ENCODE measurements at places on chromosomes 13 and 19. TPM values are rescaled to one million over a fixed set of nuclear protein-coding genes. Genes with fewer than 3 reads are reported as not detected.
A peak's percentile ranks its signal among the peaks of the same experiment; 100 is the strongest.

- DNase-seq = peak; percentile 95
- H3K27ac ChIP-seq = peak within 1 kb of the TSS; percentile 88
- peaks cover 29% of the 10 kb centered on the region for H3K36me3 ChIP-seq
These were observed at the start of gene ZNF606 for GRCh38 chr19:58002384-58003173. ZNF606 (minus strand) TSS chr19:58002820; CDS start chr19:58001319, 1,501 bp downstream.

GRCh38 chr13:97766749-97767148 is 186.7 kb upstream of the IPO5 start:
- H3K27ac ChIP-seq = no peak overlapping the region
- H3K4me1 ChIP-seq = no peaks in the 10 kb centered on the region
- no peak for DNase-seq
- no peaks in the 10 kb centered on the region for H3K27me3 ChIP-seq

- no peak overlapping the region for H3K4me3 ChIP-seq
- no peaks in the 10 kb centered on the region for H3K36me3 ChIP-seq
- no peaks in the 10 kb centered on the region for H3K4me1 ChIP-seq
These were observed 64.8 kb upstream of the ZNF536 start for GRCh38 chr19:30307191-30307974.

GRCh38 chr19:42693760-42694350 is 46.4 kb downstream of the PSG3 start:
- no peak overlapping the region for H3K4me3 ChIP-seq
- peaks cover 18% of the 10 kb centered on the region for H3K27me3 ChIP-seq
- DNase-seq = no peak
- no peaks in the 10 kb centered on the region for H3K4me1 ChIP-seq
- no peak overlapping the region for H3K27ac ChIP-seq

Gene KLF5
- total RNA-seq = 53.7 TPM

- no peaks in the 10 kb centered on the region for H3K36me3 ChIP-seq
- H3K4me3 ChIP-seq = no peak overlapping the region
- no peaks in the 10 kb centered on the region for H3K27me3 ChIP-seq
- H3K4me1 ChIP-seq = no peaks in the 10 kb centered on the region
These were observed 204.9 kb upstream of the MIR17HG start for GRCh38 chr13:91142572-91142971.

Gene FBN3
- total RNA-seq = 8.5 TPM

- no peaks in the 10 kb centered on the region for H3K4me1 ChIP-seq
- H3K27me3 ChIP-seq = no peaks in the 10 kb centered on the region
- H3K4me3 ChIP-seq = no peak overlapping the region
- no peaks in the 10 kb centered on the region for H3K36me3 ChIP-seq
These were observed 79.4 kb upstream of the NBEA start for GRCh38 chr13:34862716-34863115.

DNA sequence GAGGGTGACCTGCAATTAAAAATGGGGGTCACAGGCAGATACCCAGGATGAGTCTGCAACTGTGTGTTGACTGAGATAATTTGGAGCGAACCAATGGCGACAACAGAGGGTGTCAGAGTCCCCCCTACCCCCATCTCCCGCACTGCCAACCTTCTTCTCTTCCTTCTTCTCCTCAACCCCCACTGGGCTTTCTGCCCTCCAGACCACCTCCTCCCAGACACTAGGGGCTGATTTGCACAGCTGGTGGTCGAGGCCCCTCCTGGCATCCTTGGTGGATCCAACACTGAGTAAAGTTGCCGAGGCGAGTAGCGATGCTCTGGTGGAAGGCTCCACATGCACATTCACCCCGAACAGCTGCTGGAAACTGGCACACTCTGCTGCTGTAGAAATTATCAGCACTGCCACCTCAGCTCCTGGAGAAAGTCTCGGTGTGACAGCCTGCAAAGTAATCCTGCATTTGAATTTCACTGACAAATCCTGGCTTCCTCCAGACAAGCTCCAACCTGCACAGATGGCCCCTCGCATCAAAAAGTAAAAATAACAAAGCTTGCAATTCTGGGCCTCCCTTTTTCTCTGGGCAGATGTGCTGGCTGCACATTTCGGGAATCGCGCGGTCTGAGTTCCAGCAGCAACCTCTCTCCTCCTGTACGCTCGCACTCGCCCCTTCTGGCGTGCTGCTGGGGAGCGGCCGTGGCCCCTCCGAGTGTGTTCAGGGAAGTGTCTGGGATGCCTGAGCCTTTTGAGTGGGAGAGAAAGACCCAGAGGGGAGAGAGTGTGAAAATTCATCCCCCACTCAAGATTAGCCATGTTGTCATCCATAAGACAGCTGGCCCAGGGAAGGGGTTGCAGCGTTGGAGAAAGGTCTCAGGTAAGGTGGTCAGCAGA is 28.5 kb downstream of the CCNE1 start:
- DNase-seq = peak; percentile 53
- no peak overlapping the region for H3K27ac ChIP-seq
- no peaks in the 10 kb centered on the region for H3K36me3 ChIP-seq
- H3K4me3 ChIP-seq = no peak overlapping the region
- peaks cover 10% of the 10 kb centered on the region for H3K27me3 ChIP-seq

Gene SIRT6
- total RNA-seq = 20.3 TPM

GRCh38 chr13:76300688-76301087 is 585.5 kb downstream of the KCTD12 start:
- H3K4me3 ChIP-seq = no peak overlapping the region
- no peaks in the 10 kb centered on the region for H3K36me3 ChIP-seq
- H3K4me1 ChIP-seq = no peaks in the 10 kb centered on the region
- no peaks in the 10 kb centered on the region for H3K27me3 ChIP-seq
- DNase-seq = no peak

DNA sequence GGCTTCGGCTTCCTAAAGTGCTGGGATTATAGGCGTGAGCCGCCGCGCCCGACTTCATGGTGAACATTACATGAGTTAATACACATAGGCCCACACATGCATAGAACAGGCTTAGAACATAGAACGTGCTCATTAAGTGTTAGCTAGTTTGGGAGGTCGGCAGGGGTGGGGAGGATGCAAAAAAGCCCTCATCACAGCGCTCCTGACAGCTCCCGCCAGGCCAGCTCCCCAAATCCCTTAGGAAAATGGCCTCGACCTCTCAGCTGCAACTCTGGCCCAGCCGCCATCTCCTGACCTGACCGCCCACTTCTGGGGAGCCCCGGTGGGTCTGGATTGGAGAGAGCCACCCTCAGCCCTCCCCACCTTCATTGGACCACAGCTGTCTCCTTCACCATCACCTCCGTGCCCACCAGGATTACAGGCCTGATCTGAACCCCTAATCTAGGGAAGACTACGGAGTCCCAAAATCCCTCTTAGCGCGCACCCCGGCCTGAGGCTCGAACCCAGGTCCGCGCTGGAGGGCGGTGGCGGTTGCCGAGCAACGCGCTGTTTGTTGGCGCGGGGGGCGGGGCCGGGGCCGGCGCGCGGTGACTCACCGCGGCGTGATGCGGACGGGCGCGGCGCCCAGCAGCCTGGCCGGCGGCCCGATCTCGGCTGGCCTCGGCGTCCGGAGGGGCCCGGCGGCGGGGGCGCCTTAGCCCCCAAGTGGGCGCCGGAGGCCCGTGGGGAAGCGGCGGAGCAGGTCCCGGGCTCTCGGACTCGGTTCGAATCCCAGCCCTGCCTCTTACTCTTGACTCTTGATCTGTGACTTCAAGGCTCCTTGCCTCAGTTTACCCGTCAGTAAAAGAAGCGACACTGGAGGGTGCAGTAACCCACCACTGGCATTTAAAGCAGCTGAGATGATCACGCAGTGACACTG is 26.7 kb upstream of the NANOS3 start:
- peak overlapping the region; percentile 100 for H3K27ac ChIP-seq
- H3K4me1 ChIP-seq = peaks cover 52% of the 10 kb centered on the region
- no peaks in the 10 kb centered on the region for H3K27me3 ChIP-seq
- H3K36me3 ChIP-seq = no peaks in the 10 kb centered on the region

GRCh38 chr19:17762505-17763229 is 11.4 kb downstream of the FCHO1 start:
- H3K27me3 ChIP-seq = no peaks in the 10 kb centered on the region
- no peak overlapping the region for H3K4me3 ChIP-seq
- H3K27ac ChIP-seq = no peak overlapping the region
- H3K36me3 ChIP-seq = no peaks in the 10 kb centered on the region
- H3K4me1 ChIP-seq = peaks cover 8% of the 10 kb centered on the region

- H3K27ac ChIP-seq = no peak overlapping the region
- no peaks in the 10 kb centered on the region for H3K4me1 ChIP-seq
- no peaks in the 10 kb centered on the region for H3K36me3 ChIP-seq
- H3K4me3 ChIP-seq = no peak overlapping the region
- no peak for DNase-seq
- peaks cover 6% of the 10 kb centered on the region for H3K27me3 ChIP-seq
These were observed 129.7 kb downstream of the SLC7A1 start for GRCh38 chr13:29465741-29466293.

GRCh38 chr13:75760131-75761021 is 124.2 kb downstream of the LMO7 start:
- no peaks in the 10 kb centered on the region for H3K27me3 ChIP-seq
- peaks cover 7% of the 10 kb centered on the region for H3K4me1 ChIP-seq
- peak overlapping the region; percentile 50 for H3K4me3 ChIP-seq
- H3K27ac ChIP-seq = peak overlapping the region; percentile 90
- no peak for DNase-seq
- H3K36me3 ChIP-seq = no peaks in the 10 kb centered on the region

DNA sequence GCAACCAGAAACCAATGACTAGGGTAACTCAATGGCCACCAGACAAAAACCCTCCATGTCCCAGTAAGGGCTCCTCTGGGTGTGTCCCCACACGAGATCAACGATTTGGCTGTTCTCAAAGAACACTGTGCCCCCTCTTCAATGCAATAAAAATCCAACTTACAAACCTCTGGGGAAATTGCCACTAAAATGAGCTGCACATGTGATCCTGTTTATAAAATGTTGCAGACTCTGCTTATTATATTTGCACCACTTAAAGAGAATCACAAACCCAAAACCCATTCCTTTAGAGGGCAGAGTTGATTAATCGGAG is 80.5 kb downstream of the STK24 start:
- no peak for DNase-seq
- H3K4me1 ChIP-seq = peaks cover 40% of the 10 kb centered on the region
- no peak overlapping the region for H3K4me3 ChIP-seq
- peaks cover 5% of the 10 kb centered on the region for H3K36me3 ChIP-seq
- H3K27ac ChIP-seq = peak overlapping the region; percentile 69
- no peaks in the 10 kb centered on the region for H3K27me3 ChIP-seq

Gene KLK6
- not detected for total RNA-seq

Gene ZNF730
- 0.81 TPM for total RNA-seq

GRCh38 chr13:49844181-49844580 is 51.7 kb upstream of the KPNA3 start:
- no peak overlapping the region for H3K27ac ChIP-seq
- H3K4me3 ChIP-seq = no peak overlapping the region
- peaks cover 8% of the 10 kb centered on the region for H3K4me1 ChIP-seq

DNA sequence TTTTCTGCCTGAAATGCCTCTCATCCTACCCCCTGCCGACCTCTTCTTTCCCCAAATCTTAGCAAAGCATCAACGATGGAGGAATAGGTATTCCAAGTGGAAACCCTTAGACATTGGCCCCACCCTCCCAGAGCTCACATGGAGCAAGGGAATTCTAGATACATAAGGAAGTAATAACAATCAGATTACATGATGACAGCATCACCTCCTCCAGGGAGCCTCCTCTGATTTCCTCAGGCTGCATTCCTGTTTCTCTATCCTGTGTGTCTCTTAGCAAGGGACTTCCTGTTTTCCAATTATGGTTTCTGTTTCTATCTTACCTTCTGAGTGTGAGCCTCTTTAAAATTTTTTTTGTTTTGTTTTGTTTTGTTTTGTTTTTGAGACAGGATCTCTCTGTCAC is 246.6 kb downstream of the TSHZ3 start:
- H3K27me3 ChIP-seq = no peaks in the 10 kb centered on the region
- H3K36me3 ChIP-seq = no peaks in the 10 kb centered on the region
- H3K4me1 ChIP-seq = no peaks in the 10 kb centered on the region
- H3K27ac ChIP-seq = no peak overlapping the region
- H3K4me3 ChIP-seq = no peak overlapping the region
- no peak for DNase-seq

GRCh38 chr13:70923863-70924752 is 815.9 kb upstream of the KLHL1 start:
- no peak overlapping the region for H3K27ac ChIP-seq
- peak; percentile 51 for DNase-seq
- H3K27me3 ChIP-seq = no peaks in the 10 kb centered on the region
- H3K4me3 ChIP-seq = no peak overlapping the region
- H3K36me3 ChIP-seq = no peaks in the 10 kb centered on the region

DNA sequence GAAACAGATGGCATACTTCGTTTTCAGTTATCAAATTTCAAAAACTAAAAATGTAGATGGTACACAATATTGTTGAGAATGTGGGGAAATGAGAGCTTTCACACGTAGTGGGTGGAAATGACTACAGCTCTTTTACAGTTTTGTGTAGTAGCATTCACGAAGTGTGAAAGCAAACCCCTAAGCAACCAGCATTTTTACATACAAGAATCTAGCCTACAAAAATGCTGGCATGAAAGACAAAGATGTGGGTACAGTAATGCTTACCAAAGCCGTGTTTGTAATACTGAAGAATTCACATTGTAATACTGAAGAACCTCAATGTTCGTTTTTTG is 6.3 kb upstream of the ZNF283 start:
- DNase-seq = no peak
- H3K27me3 ChIP-seq = peaks cover 5% of the 10 kb centered on the region
- H3K27ac ChIP-seq = no peak overlapping the region
- H3K4me3 ChIP-seq = peak overlapping the region; percentile 48
- no peaks in the 10 kb centered on the region for H3K36me3 ChIP-seq

- no peak overlapping the region for H3K27ac ChIP-seq
- no peak for DNase-seq
- H3K27me3 ChIP-seq = no peaks in the 10 kb centered on the region
- peaks cover 5% of the 10 kb centered on the region for H3K4me1 ChIP-seq
These were observed 104.9 kb upstream of the ABCC4 start for GRCh38 chr13:95406176-95406575.

GRCh38 chr13:90498096-90498495 is 849.4 kb upstream of the MIR17HG start:
- H3K27me3 ChIP-seq = no peaks in the 10 kb centered on the region
- no peaks in the 10 kb centered on the region for H3K36me3 ChIP-seq
- no peaks in the 10 kb centered on the region for H3K4me1 ChIP-seq
- DNase-seq = no peak
- H3K27ac ChIP-seq = no peak overlapping the region

DNA sequence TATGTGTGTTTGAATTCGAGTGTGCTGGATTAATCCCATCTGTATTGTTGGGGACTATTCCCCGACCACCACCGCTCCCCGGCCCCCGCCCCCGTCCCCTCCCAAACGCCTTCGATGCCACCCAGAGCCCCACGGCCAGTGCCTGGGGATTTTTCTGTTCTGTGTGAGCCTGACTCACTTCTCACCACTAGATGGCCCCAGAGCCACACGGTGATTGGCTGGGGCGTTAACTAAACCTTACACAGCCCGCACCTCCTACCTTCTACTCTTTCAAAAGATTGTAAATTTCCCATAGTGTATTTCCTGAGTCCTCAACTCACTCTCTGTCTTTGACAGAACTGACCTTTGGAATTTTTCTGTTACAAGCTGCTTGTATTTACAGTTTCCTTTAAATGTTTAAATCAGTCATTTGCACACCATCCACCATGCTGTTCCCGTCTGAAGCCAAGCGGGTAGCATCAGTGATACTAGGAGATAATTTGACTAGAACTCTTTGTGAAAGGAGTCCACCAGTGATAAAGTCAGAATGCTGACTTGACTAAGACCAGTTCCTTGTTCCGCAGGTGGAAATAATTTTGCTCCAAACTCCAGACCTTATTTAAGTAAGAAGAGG is 61.4 kb downstream of the RFX2 start:
- H3K27ac ChIP-seq = no peak overlapping the region
- no peaks in the 10 kb centered on the region for H3K27me3 ChIP-seq
- H3K36me3 ChIP-seq = no peaks in the 10 kb centered on the region
- H3K4me3 ChIP-seq = no peak overlapping the region
- H3K4me1 ChIP-seq = peaks cover 3% of the 10 kb centered on the region
- DNase-seq = peak; percentile 82

Gene NPHS1
- total RNA-seq = not detected
